ENCODE measurements at places on chromosomes 16 and 17.

DNA sequence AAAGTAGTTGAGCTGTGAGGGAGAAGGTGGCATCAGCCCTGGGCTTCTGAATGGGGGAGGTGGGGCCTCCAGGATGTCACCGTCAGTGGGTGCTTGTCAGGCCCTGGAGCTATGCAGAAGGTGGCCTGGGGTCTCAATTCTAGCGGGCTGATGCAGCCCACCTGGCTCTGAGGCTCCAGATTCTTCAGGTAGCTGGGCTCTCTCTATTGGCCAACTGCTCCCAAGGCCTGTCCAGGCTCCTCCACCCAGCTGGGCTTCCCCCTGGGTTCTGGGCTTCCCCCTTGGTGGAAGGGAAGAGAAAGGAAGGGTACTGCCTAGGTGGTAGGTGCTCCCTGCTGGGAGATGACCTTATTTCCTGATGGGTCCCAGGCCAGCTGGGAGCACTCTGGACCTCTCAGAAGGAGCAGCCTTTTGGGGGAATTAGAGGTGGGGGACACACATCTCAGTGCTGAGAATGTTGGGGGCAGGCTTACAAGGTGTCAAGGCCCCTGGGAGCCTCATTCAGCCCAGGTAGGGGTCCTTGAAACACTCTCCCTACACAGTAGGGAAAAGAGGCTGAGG is 1728.3 kb downstream of the TP53TG3F start:
- DNase-seq, result no peak

DNA sequence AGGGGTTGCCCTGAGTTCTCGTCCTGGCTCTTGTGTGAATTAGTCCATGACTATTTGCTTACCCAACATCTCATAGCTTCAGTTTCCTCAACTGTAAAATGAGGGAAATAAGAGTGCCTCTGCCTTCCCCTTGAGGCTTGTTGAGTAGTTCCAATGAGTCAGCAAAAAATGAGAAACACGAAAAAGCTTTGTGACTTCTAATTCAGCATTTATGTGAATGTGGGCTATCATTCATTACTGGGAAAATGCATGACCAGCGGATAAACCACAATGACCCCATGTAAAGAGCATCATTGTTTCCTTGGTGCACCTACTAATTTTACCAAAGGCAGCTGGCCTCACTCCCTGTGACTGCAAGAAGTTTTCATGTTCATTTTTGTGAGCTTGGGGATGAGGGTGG is 374.6 kb upstream of the HSBP1 start:
- DNase-seq, result no peak

DNA sequence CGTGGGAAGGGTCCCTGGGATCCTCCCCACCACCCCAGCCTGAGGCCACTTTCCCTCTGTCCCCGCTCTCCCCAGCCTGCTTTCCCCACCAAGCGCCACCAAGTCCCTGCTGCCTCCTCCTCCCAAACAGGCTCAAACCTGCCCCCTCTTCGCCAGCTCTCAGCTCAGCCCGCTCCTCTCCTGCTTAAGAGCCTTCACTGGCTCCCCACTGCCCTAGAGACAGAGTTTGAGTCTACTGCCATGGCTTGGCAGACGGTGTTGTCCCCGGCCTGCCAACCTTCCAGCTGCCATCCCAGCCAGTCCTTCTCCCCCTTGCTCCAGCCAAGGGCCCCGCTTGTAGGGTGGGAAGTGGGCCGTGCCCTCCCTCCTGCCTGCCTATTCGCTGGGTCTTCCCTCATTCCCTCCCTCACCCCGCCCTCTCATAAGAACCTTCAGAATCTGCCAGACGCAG is 11.1 kb downstream of the IL4R start:
- DNase-seq, result no peak

DNA sequence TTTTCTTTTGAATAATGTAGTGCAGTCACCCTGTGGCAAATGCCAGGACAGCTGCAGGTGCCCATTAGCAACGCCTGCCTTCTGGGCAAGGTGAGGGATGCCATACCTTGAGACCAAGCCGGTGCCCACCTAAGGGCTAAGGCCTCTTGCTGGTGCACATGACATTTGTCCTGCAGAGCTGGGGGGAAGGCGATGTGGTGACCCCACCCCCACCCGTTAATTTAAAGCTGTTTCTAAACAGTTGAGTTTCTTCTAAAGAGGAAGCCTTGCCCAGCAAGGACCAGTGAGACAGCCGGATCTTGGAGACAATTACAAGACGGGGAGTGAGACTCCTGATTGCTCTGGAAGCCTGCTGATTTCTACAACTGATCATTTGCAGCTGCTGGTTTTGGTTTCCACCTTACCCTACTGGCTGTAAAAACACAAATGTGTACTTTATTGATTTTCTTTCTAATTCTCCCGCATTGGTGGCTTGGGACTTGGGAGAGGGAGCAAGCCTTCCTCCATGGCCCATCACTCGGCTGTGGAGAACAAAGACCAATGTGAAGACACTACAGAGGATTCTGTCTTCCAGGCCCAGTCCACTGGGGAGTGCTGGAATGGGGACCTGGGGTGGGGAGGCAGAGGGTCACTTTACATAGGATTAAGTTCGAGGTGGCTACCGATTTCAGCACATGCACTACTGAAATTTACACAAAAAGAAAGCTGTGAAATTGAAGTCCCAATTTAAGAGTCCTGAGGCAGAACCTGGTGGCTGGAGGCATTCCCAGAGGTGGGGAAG is 2.7 kb downstream of the CDK5R1 start:
- DNase-seq, result no peak

DNA sequence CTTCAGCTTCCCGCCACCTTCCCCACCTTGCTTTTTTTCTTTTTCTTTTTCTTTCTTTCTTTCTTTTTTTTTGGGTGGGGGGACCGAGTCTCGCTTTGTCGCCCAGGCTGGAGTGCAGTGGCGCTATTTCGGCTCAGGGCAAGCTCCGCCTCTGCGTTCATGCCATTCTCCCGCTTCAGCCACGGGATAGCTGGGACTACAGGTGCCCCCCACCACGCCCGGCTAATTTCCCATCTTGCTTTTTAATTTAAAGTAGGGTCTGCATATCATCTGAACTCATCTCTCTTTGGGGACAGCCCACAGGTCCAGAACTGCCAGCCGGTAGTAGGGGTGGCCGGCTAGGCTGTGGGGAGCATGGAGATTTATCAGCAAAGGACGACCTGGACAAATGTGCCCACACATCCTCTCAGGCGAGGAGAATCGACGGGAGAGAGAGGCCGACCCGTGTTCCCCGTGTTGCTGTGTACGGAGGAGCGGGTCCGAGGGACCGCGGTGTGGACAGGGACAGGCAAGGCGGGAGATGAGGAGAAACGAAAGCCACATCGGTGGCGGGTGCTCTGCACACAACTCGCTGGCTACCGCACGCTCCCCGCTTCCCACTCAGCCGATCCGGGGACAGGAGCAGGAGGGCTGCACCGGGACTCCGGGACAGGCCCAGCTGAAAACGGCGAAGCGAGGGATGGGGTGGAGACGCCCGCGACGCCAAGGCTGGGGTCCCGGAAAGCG is 2.4 kb downstream of the MT1M start:
- DNase-seq, result no peak

DNA sequence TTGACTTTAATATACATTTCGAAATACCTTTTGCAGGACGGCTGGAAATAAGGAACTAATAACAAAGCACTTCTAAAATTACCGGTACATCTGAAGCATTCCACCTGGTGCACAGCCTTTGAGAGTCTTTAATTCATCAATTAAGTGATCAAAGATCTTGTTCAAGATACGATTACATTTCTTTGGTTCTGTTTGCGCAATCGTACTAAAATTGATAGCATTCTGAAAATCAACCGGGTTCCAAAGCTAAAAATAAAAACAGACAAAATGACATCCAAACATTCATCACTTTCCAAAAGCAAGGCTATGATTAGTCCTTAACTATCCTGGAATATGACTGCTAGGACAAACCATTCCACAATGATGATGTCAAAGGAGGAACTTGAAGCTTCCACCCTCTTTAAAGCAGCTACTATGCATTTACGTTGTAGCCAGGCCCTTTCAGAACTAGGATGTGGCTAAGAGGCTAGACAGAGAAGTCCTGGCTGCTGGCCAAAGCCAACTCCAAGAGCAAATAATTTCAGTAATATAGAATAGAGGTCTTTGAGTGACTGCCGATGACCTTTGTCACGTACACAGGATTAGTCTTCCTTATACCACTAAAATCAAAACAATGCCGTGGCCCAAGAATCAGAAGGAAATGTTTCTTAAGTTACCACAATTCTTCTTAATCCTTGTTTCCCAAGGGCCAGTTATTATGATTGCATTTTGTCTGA is 299.8 kb upstream of the PSMD7 start:
- DNase-seq, result no peak

GRCh38 chr17:17987901-17988300 is 15.2 kb downstream of the DRC3 start:
- DNase-seq, result no peak

GRCh38 chr17:82835122-82835521 is 4.7 kb downstream of the ZNF750 start:
- no peak for DNase-seq

DNA sequence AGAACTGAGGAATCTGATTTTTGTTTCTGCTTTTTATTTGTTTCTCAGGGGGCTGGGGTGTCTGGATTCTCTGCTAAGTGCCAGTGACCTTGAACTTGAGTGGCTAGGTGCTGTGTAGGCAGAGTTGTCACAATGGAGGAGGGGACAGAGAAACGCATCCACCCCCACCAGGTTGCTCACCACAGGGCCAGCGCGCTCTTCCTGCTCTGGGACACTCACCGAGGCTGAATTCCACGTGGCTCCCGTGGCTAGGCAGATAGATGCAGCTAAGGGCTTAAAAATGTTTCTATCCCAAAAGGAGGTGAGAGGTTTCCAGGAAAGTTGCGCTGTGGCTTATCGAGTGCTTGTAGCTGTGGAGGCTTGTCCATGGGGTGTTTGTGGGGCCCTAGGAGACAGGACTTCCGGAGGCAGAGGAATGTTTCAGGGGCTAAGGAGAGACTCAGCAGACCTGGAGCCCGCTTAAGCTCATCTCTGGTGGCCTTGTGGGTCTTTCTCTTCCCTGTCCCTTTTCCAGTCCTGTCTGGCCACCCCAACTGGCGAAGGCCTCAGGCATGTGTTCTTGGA is 36.8 kb downstream of the ADCY7 start:
- DNase-seq, result no peak

DNA sequence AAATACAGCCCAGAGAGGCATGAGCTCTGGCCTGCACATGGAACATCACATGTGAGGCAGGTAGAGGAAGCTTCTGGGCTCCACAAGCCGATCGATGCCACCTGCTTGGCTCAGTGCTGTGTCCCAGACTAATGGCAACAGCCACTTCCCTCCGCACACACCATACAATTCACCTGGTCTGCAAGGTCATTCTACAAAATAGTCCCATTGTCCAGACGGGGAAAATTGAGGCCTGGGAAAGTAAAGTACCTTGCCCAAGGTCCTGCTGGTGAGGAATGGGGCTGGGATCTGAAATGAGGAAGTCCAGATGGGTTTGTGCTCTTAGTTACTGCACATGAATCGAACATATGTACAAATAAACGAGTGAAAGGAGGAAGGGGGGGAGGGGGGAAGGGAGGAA is 88.0 kb downstream of the LITAF start:
- no peak for DNase-seq

- no peak for DNase-seq
Measured at GRCh38 chr17:7119314-7119713, 4.7 kb upstream of the ASGR2 start.

DNA sequence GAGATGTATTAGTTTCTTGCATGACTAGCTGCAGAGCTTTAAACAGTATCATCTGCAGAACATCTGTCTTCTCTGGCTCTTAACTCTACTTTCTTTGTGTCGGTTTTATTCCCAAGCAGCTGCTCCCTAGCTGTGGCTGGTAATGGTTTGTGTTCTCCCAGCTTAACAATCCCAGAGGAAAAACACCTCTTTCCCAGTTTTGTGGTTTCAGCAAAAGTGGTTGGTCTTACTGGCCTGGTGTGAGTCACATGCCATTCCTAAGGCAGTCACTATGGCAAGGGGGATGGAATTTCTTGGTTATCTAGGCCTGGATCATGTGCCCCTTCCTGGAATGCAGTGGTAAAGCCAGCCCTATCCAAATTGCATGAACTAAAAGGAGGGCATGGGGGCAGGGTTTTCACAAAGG is 27.5 kb downstream of the OMG start:
- DNase-seq, result peak; percentile 97

DNA sequence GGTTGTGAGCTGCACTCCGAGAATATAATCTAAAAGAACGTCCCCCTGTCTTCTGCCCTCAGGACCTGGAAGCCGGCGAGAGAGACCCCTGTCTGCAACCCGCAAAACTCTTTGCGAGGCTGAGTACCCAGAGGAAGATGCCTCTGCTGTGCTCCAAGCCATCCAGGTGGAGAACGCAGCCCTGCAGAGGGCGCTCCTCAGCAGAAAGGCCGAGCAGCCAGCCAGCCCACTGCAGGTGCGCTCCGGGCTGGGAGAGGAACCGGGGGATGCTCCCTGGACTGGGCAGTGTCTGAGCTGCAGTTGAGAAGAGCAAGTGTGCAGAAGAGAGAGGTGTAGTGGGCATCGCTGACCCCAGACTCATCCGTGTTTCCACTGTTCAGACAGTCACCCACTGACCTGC is 148.3 kb downstream of the KATNIP start:
- DNase-seq, result no peak

Measured in HCEC 1CT (cell line).